ENCODE measurements at places on chromosomes 13 and 19.

- no peak for DNase-seq
- no peaks in the 10 kb centered on the region for H3K4me1 ChIP-seq
- no peaks in the 10 kb centered on the region for H3K36me3 ChIP-seq
- no peak overlapping the region for H3K27ac ChIP-seq
- H3K4me3 ChIP-seq = no peak overlapping the region
Observed at GRCh38 chr19:3784607-3785450, 1.4 kb downstream of the MATK start.

- H3K36me3 ChIP-seq = no peaks in the 10 kb centered on the region
- H3K4me3 ChIP-seq = no peak overlapping the region
- no peak overlapping the region for H3K27ac ChIP-seq
- H3K27me3 ChIP-seq = no peaks in the 10 kb centered on the region
Observed at GRCh38 chr19:38799104-38799503, 10.1 kb downstream of the LGALS7B start.

GRCh38 chr13:47929156-47929555 lies 71.9 kb downstream of the SUCLA2 start:
- DNase-seq = no peak
- H3K27me3 ChIP-seq = no peaks in the 10 kb centered on the region
- no peak overlapping the region for H3K27ac ChIP-seq
- peaks cover 17% of the 10 kb centered on the region for H3K4me1 ChIP-seq
- no peaks in the 10 kb centered on the region for H3K36me3 ChIP-seq

DNA sequence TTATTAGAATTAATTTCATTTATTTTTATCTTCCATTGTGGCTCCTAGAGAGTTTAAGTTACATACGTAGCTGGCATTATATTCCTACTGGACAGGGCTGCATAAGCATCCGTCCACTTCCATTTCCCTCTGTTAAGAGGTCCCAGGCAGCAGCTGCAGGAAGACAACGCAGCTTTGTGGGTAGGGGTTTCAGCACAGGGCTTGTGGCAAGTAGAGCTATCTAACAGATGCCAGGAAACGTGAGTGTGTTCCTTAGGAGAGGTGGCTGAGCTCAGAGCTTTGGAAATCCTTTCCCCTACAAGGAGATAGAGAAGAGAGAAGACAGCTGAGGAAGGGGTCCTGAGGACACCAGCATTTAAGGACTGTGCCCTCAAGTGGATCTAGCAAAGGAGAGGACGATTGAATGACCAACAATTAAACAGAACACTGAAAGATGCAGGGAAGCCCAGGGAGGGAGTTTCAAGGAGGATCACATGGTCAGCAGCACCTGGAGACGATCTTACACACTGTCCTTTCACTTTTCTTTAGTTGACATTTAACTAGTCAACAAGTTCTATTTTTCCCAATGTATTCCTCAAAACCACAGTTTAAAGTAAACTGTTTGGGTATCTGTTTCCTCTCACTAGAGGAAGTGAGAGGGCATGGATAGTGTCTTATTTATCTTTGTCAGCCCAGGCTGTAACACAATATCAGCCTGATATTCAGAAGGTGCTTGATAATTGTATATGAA lies 2.3 kb upstream of the N4BP2L1 start:
- no peak for DNase-seq
- peaks cover 46% of the 10 kb centered on the region for H3K36me3 ChIP-seq
- no peak overlapping the region for H3K4me3 ChIP-seq
- peak overlapping the region; percentile 12 for H3K27ac ChIP-seq

DNA sequence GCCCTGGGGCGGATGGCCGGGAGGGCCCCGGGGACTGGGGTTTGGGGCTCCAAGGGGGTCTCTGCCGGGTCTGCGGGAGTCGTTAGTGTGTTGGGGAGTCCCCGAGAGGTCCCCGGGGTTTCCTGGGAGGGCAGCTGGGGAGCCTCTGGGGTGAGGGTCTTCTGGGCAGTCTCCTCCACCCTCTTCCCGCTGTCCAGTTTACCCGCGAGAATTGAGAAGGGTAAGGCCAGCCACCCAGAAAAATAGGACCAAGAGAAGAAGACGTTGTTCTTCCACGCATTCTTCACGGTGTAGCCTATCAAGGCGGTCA lies 1.0 kb upstream of the ETFB start:
- peak overlapping the region; percentile 89 for H3K27ac ChIP-seq
- H3K36me3 ChIP-seq = no peaks in the 10 kb centered on the region
- DNase-seq = no peak
- H3K27me3 ChIP-seq = no peaks in the 10 kb centered on the region
- H3K4me1 ChIP-seq = peaks cover 18% of the 10 kb centered on the region
- H3K4me3 ChIP-seq = peak overlapping the region; percentile 78

GRCh38 chr13:64158908-64159307 lies 2743.3 kb upstream of the PCDH20 start:
- no peaks in the 10 kb centered on the region for H3K27me3 ChIP-seq
- H3K36me3 ChIP-seq = no peaks in the 10 kb centered on the region
- no peak overlapping the region for H3K27ac ChIP-seq
- no peak overlapping the region for H3K4me3 ChIP-seq

DNA sequence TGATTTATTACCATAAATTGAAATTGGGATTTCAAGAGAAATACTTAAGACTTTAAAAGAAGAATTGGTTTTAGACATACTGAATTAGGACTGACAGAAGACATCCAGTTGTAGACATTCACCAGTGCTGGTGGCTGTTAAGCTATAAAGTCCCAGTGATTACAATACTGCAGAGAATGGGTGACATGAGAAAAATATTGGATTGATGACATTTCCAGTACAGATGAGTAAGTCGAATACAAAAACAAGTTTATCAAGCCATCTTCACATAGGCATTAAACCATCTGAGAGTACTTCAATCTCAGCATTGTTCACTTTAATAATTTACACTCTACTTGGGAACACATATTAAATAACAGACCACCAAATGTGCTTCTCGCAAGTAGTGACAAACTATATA lies 66.8 kb downstream of the TBC1D4 start:
- DNase-seq = no peak
- H3K4me3 ChIP-seq = no peak overlapping the region
- H3K36me3 ChIP-seq = no peaks in the 10 kb centered on the region
- H3K27me3 ChIP-seq = no peaks in the 10 kb centered on the region
- H3K4me1 ChIP-seq = peaks cover 54% of the 10 kb centered on the region

DNA sequence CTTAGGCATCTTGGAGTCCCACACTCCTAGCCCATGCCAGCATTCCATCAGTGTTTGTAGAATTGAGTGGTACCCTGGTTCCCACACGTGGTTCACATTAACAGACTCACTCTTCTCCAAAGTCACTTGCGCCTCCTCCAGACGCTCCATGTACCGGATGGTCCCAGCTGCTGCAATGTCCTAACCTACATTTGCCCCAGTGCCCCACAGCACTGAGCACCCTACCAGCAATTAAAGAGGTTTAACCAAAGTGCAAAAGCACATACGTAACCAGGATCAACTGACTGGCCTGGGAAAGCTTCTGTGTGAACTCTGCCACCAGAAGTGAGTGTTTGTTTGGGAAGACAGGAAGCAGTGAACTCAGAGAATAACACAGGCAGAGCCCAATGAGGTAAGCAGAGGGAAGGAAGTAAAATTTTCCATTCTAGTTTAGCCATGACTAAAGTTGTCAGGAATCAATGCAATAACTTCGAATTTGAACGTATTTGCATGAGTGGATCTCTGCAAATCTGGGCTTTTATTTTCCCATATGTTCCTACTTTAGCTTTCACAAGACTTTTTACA lies 7.3 kb upstream of the MEDAG start:
- H3K36me3 ChIP-seq = no peaks in the 10 kb centered on the region
- no peaks in the 10 kb centered on the region for H3K4me1 ChIP-seq
- DNase-seq = no peak
- no peak overlapping the region for H3K4me3 ChIP-seq
- H3K27me3 ChIP-seq = peaks cover 6% of the 10 kb centered on the region

- peak overlapping the region; percentile 75 for H3K4me3 ChIP-seq
- no peaks in the 10 kb centered on the region for H3K36me3 ChIP-seq
- H3K27me3 ChIP-seq = no peaks in the 10 kb centered on the region
- peak overlapping the region; percentile 99 for H3K27ac ChIP-seq
- peaks cover 60% of the 10 kb centered on the region for H3K4me1 ChIP-seq
- peak; percentile 85 for DNase-seq
Observed at GRCh38 chr19:1244693-1245451, 3.3 kb downstream of the ATP5F1D start.

DNA sequence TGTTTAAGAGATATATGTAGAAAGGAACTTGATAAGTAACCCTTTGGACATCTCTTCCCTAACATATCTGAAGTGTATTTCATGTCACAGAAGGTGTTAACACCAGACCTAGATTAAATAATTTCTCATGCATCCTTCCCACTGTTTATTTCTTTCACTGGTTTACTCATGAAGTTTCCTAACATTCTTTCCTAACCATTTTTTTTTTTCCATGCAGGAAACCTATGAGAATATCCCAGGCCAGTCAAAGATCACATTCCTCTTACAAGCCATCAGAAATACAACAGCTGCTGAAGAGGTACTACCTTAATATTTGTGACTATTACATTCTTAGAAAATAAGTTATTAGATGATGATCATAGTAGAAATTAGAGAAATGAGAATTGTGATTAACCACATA lies 28.8 kb downstream of the IPO5 start:
- H3K4me3 ChIP-seq = no peak overlapping the region
- no peak for DNase-seq
- H3K27me3 ChIP-seq = no peaks in the 10 kb centered on the region
- H3K36me3 ChIP-seq = peaks cover 9% of the 10 kb centered on the region
- no peak overlapping the region for H3K27ac ChIP-seq
- H3K4me1 ChIP-seq = peaks cover 35% of the 10 kb centered on the region

- no peaks in the 10 kb centered on the region for H3K36me3 ChIP-seq
- H3K4me1 ChIP-seq = no peaks in the 10 kb centered on the region
- H3K4me3 ChIP-seq = no peak overlapping the region
- no peak overlapping the region for H3K27ac ChIP-seq
- no peak for DNase-seq
Observed at GRCh38 chr19:51020988-51021651, 1.6 kb upstream of the KLK10 start.

- H3K27ac ChIP-seq = no peak overlapping the region
- peaks cover 10% of the 10 kb centered on the region for H3K27me3 ChIP-seq
- no peak for DNase-seq
Observed at GRCh38 chr19:12886651-12886968, 391 bp downstream of the KLF1 start.

- H3K4me1 ChIP-seq = no peaks in the 10 kb centered on the region
- no peak overlapping the region for H3K4me3 ChIP-seq
- no peaks in the 10 kb centered on the region for H3K27me3 ChIP-seq
- no peaks in the 10 kb centered on the region for H3K36me3 ChIP-seq
- H3K27ac ChIP-seq = no peak overlapping the region
Observed at GRCh38 chr19:29770648-29771047, 41.1 kb upstream of the CCNE1 start.

DNA sequence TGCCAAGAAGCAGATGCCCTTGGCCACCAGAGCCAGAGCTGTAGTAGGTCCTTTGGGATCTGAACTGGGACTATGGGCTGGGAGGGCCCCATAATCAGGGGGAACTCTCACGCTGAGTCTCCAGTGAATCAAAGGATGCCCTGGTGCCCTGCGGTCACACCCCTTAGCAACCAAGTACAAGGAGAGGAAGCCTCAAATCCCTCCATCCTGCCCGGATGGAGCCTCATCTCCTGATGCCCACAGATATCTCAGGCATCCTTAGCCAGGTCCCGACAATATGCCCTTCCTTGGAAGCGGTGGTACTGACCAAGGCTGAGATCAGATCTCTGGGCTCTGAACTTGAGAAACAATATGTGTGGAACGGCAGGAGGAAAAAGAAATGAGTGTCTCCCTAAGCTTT lies 1.7 kb downstream of the PLEKHA4 start:
- peaks cover 12% of the 10 kb centered on the region for H3K4me1 ChIP-seq
- peak overlapping the region; percentile 54 for H3K4me3 ChIP-seq
- H3K27me3 ChIP-seq = no peaks in the 10 kb centered on the region
- H3K36me3 ChIP-seq = no peaks in the 10 kb centered on the region
- no peak overlapping the region for H3K27ac ChIP-seq

DNA sequence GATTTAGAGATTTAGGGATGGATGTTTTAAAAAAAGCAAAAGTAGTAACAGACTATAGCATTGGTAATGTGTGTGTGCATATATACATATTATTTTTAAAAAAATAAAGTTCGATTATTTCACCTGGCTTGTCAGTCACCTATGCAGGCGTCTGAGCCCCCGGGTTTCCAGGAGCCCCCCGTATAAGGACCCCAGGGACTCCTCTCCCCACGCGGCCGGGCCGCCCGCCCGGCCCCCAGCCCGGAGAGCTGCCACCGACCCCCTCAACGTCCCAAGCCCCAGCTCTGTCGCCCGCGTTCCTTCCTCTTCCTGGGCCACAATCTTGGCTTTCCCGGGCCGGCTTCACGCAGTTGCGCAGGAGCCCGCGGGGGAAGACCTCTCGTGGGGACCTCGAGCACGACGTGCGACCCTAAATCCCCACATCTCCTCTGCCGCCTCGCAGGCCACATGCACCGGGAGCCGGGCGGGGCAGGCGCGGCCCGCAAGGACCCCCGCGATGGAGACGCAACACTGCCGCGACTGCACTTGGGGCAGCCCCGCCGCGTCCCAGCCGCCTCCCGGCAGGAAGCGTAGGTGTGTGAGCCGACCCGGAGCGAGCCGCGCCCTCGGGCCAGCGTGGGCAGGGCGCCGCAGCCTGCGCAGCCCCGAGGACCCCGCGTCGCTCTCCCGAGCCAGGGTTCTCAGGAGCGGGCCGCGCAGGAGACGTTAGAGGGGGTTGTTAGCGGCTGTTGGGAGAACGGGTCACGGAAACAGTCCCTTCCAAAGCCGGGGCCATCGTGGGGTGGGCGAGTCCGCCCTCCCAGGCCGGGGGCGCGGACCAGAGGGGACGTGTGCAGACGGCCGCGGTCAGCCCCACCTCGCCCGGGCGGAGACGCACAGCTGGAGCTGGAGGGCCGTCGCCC lies 840 bp upstream of the CCNA1 start:
- H3K4me1 ChIP-seq = no peaks in the 10 kb centered on the region
- H3K36me3 ChIP-seq = no peaks in the 10 kb centered on the region
- no peak overlapping the region for H3K27ac ChIP-seq
- no peaks in the 10 kb centered on the region for H3K27me3 ChIP-seq

DNA sequence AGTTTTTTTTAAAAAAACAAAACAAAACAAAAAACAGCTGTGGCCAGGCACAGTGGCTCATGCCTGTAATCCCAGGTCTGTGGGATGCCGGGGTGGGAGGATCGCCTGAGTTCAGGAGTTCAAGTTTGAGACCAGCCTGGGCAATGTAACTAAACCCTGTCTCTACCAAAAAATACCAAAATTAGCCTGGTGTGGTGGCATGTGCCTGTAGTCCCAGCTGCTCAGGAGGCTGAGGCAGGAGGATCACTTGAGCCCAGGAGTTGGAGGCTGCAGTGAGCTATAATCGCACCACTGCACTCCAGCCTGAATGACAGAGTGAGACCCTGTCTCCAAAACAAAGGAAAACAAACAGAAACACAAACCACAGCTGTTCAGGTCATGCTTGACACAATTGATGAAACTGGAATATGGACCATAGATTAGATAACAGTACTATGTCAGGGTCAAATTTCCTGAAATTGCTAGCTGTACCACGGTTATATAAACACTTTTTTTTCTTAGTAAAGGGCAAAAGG lies 6.9 kb upstream of the ANGPTL4 start:
- H3K4me1 ChIP-seq = peaks cover 29% of the 10 kb centered on the region
- H3K4me3 ChIP-seq = no peak overlapping the region
- no peak overlapping the region for H3K27ac ChIP-seq
- peak; percentile 9 for DNase-seq
- no peaks in the 10 kb centered on the region for H3K27me3 ChIP-seq

All from psoas muscle (tissue), 8 donors.